ENCODE measurements at places on chromosomes 2 and 18. TPM values are rescaled to one million over a fixed set of nuclear protein-coding genes. Genes with fewer than 3 reads are reported as not detected.
A peak's percentile ranks its signal among the peaks of the same experiment; 100 is the strongest.

DNA sequence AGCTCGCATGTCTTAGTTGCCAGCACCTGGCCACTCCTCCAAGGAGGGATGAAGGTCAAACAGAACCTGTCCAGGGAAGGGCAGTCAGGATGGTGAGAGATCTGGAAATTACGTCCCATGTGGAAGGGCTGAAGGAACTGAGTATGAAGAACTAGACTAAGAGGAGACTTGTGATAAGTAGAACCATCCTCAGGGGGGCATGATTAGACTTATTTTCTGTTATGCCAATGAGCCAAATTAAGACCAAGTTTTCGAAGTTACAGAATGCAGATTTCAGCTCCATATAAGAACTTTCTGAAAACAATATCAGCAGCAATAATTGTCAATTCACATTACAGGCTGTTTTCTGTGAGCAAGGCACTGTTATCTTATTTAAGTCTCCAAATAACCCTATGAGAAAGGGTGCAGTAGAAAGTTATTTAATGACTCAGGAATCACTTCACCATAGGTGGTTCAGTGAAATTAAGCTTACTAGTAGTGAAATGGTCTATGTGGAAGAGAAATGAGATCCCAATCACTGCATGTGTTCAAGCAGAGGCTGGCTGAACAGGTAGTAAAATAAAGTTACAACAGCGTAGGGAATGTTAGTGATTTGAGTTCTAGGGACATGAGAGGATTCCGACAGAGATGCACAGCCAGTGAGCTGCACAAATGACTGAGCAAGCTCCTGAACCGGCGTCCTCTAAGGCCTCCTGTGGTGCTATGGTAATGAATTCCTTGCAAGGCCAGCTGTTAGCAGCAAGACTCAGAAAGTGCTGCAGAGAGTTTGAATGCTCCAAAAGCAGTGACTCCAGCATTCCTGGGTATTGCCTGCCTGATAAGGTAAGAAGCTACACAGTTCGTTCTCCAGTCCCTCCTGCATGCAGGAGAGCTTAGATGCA lies 4.5 kb upstream of the DYM start:
- no peak overlapping the region for H3K27ac ChIP-seq
- H3K27me3 ChIP-seq = no peaks in the 10 kb centered on the region
- H3K36me3 ChIP-seq = no peaks in the 10 kb centered on the region
- H3K4me1 ChIP-seq = peaks cover 7% of the 10 kb centered on the region
- DNase-seq = peak; percentile 57

DNA sequence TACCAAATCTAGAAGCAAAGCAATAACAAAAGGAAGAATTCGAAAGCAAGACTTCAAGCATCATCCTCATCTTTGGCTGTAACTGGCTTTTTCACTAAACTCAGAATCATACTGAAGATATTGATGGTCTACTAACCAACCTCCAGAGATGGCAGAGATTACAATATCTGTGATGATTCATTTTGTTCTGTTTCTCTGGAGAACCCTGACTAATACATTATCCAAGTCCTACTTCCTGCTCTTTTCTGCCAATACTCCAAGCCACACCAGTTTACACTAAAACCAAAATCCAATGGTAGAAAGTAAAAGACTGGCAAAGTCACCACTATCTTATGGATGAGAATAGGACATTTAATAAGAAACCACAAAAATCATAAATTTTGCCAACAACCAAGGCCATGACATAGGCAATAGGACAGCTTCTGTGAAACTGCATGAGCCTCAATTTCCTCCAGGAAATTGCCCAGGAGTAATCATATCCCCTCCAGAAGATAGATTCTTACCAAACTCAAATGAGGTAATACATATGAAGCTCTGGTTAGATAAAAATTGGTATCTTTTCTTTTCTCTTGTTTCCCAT lies 159.8 kb downstream of the METTL4 start:
- no peak for DNase-seq
- no peaks in the 10 kb centered on the region for H3K27me3 ChIP-seq
- no peaks in the 10 kb centered on the region for H3K4me1 ChIP-seq
- H3K4me3 ChIP-seq = no peak overlapping the region
- H3K27ac ChIP-seq = no peak overlapping the region

DNA sequence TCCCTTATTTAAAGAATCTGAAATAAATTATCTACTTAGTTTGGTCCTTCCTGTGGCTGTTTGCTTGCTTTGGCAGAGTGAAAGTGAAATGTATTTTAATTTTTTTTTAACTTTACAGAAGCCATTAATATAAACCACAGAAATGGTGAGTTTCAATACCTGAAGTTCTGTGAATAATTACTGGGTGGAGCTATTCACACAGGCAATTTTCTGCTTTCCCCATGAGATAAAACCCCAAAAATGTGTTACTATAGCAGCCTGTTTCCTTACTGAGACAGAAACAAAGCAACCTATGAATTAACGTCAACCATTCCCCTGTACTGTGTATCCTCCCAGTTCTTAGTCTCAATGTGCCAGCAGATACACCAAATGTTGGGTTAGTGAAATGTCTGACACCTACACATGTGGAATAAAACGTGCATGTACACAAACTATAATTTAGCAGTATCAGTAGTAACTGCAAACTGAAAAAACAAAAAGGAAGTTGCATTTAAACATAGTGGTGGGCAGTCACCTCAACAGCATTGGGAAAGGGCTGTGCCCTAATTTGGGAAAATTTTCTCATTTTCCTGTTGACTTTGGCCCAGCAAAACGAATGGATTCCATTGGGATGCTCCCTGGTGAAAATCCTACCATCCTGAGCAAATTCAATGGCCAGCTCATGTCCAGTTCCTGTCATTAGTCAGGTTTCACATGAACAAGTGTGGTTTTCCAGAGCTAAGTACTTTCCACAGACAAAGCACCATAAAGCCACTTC lies 73.1 kb upstream of the RMDN2 start:
- H3K36me3 ChIP-seq = no peaks in the 10 kb centered on the region
- no peak overlapping the region for H3K4me3 ChIP-seq
- DNase-seq = no peak
- H3K4me1 ChIP-seq = no peaks in the 10 kb centered on the region

DNA sequence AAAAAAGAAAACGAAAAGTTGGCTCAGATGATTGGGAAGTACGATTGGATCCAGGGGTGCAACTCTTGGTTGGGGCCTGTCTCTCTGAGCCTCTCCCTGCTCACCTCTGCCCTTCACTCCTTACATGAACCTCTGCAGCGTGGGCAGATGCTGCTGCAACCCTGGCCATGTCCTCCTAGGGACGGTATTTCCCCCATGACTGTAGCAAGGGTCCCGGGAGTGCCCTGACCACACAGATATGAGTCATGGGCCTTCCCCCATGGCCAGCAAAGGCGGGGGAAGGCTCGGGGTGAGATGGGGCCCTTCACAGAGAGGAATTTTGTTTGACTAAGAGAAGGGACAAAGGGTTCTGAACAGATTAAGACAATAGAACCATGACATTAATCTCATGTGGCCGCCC lies 129.0 kb downstream of the NCK2 start:
- no peak for DNase-seq
- H3K4me1 ChIP-seq = no peaks in the 10 kb centered on the region

DNA sequence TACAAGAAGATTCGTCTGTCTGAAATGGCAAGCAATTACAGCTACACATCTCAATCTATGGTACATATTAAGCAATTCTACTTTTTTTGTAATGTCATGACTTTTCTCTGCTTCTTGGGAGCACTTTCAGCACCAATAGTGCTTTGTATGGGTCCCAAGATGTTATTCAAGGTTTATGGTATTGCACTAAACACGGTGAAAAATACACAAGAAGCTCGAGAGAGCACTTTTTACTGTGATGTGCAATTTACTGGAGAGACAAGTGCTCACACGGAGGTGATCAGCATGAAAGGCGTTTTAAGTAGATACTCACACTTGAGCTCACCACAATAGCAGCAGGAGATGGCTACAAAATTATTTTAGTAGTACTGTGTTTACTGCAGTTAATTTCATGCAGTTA lies 783.6 kb downstream of the CBLN2 start:
- H3K36me3 ChIP-seq = no peaks in the 10 kb centered on the region
- no peaks in the 10 kb centered on the region for H3K4me1 ChIP-seq
- H3K4me3 ChIP-seq = no peak overlapping the region
- H3K27me3 ChIP-seq = no peaks in the 10 kb centered on the region

DNA sequence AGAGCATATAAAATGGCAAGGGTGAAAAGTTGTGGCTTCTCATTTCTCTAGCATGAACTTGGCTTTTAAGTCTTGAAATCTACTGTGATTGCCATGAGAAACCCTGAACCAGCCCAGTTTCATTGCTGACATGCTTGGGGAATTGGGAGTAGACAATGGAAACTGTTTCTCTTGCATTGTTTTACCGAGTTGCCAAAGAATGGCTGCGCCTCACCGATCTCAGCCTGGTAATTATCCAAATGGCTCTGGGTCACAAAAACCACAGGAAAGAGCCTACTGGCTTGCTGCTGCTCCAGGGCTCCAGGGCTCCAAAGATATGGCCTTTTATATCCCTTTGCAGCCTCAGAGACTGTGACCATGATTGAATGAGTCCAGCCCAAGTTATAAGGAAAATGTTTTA lies 310.4 kb upstream of the NT5C1B start:
- no peaks in the 10 kb centered on the region for H3K36me3 ChIP-seq
- no peak overlapping the region for H3K27ac ChIP-seq
- DNase-seq = no peak
- no peak overlapping the region for H3K4me3 ChIP-seq

DNA sequence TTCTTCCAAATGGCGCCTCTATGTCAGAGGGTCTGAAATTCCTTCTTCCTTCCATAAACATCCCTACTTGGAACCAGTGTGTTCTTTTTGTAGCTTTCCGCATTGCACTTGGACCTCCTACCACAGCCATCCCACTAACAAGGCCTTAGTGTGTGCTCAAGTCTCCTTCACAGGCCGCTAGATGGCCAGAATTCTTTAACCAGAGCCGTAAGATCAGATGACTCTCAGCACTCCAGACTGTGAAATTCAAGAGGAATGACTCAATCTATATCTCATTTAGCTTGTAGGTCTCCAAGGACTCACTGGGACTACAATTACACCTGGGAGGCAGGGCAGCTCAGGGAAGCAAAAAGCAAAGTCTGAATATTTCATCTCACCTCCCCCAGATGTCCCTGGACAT lies 298.9 kb downstream of the EIPR1 start:
- H3K27ac ChIP-seq = no peak overlapping the region
- H3K4me1 ChIP-seq = peaks cover 6% of the 10 kb centered on the region
- no peak for DNase-seq

- H3K4me1 ChIP-seq = 0 out of 2 replicates have a peak, but pooled peaks cover 2% of the 10 kb centered on the region
- DNase-seq = no peak
- no peaks in the 10 kb centered on the region for H3K36me3 ChIP-seq
- no peaks in the 10 kb centered on the region for H3K27me3 ChIP-seq
- no peak overlapping the region for H3K4me3 ChIP-seq
These were observed 152.3 kb downstream of the DTNB start for GRCh38 chr2:25521126-25521525.

DNA sequence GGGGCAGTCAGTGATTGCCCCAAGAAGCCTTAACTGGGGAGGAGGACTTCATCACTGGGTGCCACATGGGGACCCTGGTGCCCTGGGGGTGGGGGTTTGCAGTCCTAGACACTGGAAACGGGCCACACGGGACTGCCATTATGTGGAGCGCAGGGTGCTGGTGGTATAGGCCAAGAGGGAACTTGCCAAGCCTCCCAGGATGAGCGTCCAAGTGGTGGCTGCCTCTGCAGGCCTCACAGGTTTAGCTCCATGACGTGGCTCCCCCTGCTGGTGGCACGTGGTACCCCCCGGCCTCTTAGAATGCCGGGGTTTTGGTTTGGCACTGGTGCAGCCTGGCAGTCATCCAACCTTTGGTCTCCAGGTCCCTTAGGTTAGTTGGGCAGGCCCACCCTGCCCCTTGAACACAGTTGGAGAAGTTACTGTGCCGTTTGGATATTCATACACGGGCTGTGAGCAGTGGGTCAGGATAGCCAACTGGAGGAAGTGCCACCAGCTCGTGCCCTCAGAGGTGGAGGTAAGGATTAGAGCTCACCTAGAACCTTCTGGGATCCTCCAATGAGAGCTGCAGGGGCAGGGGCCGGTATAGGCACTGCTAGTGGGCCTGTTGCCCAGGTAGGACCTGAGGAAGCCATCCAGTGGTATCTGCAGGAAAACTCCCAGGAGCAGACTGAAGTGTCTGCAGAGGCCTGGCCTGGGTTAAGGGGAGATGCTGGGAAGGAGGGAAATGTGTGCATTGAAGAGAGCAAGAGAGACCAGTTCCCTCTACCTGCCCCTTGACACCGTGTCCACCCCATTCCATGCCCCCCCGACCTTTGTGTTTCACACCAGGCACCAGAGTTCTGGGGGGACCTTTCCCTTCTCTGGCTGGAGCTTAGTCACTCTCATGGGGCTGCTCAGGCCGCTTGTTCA lies 5.7 kb downstream of the PTMA start:
- no peaks in the 10 kb centered on the region for H3K27me3 ChIP-seq
- peak; percentile 97 for DNase-seq
- H3K4me1 ChIP-seq = peaks cover 40% of the 10 kb centered on the region
- peak overlapping the region; percentile 79 for H3K27ac ChIP-seq
- no peak overlapping the region for H3K4me3 ChIP-seq

DNA sequence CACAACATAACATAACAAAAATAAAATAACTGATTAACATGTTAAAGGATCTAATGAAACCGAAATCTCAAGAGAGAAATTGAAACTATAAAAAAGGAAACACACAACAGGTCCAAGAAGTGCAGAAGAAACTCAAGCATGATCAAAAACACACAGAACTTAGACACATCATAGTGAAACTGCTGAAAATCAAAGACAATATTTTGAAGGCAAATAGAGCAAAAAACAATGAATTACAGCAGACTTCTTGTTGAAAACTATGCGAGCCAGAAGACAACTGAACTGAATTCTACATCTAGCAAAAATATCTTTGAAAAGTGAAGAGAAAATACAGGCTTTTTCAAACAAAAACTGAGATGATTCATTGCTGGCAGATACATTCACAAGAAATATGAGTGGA lies 61.3 kb downstream of the UGP2 start:
- DNase-seq = no peak
- no peak overlapping the region for H3K4me3 ChIP-seq
- no peak overlapping the region for H3K27ac ChIP-seq

- H3K4me3 ChIP-seq = no peak overlapping the region
- no peaks in the 10 kb centered on the region for H3K27me3 ChIP-seq
- no peaks in the 10 kb centered on the region for H3K36me3 ChIP-seq
- H3K27ac ChIP-seq = no peak overlapping the region
- no peaks in the 10 kb centered on the region for H3K4me1 ChIP-seq
These were observed 175.1 kb upstream of the ERBB4 start for GRCh38 chr2:212713681-212714080.

- H3K27ac ChIP-seq = no peak overlapping the region
- no peaks in the 10 kb centered on the region for H3K27me3 ChIP-seq
- H3K4me3 ChIP-seq = no peak overlapping the region
These were observed 168.2 kb downstream of the KCNS3 start for GRCh38 chr2:18046558-18047212.

- H3K27ac ChIP-seq = no peak overlapping the region
- H3K36me3 ChIP-seq = no peaks in the 10 kb centered on the region
- H3K4me1 ChIP-seq = no peaks in the 10 kb centered on the region
- H3K4me3 ChIP-seq = no peak overlapping the region
These were observed 73.8 kb downstream of the TMEM18 start for GRCh38 chr2:603427-603826.

RSAD2 gene
- 12.4 TPM for total RNA-seq

UGT1A10 gene
- 0.11 TPM for total RNA-seq

SRD5A2 gene
- total RNA-seq = 0.04 TPM

VAMP8 gene
- total RNA-seq = 122 TPM

Measured in Karpas-422 (cell line).